ENCODE measurements at places on chromosomes 3 and 15. TPM values are rescaled to one million over a fixed set of nuclear protein-coding genes. Genes with fewer than 3 reads are reported as not detected.
A peak's percentile ranks its signal among the peaks of the same experiment; 100 is the strongest.

Gene MESD
- total RNA-seq: 48.7 TPM

Gene KIF15
- total RNA-seq: 3.2 TPM

Gene CCDC54
- not detected for total RNA-seq

Gene IP6K2
- total RNA-seq: 45.6 TPM

Gene GUCA1C
- total RNA-seq: not detected

DNA sequence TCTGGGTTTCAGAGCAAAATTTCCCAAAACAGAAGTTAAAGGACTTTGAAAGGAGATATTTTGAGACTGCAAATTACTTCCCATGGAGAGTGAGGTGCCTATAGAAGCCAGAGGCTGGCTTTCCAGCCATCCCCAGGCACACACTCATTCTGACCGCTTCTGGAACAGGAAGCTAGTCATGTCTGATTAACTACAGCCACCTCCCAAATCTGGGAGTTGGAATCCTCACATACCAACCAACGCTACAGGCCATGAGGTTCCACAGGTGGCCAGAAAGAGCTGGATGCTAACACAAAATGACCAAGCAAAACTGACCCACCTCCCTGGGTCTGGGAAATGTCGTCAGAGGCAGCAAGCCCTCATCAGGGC lies 87.2 kb downstream of the SNRK start:
- peaks cover 7% of the 10 kb centered on the region for H3K4me1 ChIP-seq
- no peak for DNase-seq
- no peaks in the 10 kb centered on the region for H3K27me3 ChIP-seq
- H3K27ac ChIP-seq: no peak overlapping the region
- no peaks in the 10 kb centered on the region for H3K36me3 ChIP-seq

GRCh38 chr3:69490971-69491370 lies 105.1 kb upstream of the FRMD4B start:
- H3K27ac ChIP-seq: no peak overlapping the region
- no peaks in the 10 kb centered on the region for H3K36me3 ChIP-seq
- no peaks in the 10 kb centered on the region for H3K4me1 ChIP-seq
- DNase-seq: no peak

DNA sequence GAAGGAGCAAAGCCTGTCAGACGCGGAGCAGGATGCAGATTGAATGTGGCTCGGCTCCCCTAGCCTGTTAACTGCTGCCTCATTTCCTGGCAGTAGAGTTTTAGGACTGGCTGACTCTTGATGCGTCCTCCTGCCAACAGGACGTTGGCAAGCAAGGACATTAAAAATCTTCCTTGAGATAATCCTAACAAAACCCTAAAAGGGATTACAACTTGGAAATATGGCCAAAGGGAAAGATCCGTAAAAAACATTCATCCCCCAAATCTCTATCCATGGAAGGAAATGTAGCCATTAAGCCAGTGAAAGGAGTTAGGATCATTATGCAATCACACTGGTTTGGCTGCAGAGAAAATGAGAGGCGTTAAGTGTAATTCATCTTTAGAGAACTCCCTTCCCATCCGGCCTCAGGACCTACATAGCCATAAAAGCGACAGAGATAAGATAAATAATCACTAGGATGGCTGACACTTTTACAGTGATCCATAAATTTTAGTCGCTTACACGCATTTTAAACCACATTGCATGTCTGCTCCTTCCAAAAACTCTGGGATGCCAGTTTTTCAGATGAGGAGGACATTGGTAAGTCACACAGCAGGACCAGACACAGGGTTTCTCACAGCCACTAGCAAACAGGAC lies 44.5 kb upstream of the C3orf80 start:
- no peaks in the 10 kb centered on the region for H3K36me3 ChIP-seq
- no peak overlapping the region for H3K4me3 ChIP-seq
- H3K27me3 ChIP-seq: peaks cover 5% of the 10 kb centered on the region
- H3K27ac ChIP-seq: no peak overlapping the region
- DNase-seq: peak; percentile 36

- H3K4me1 ChIP-seq: no peaks in the 10 kb centered on the region
- H3K27ac ChIP-seq: no peak overlapping the region
- no peaks in the 10 kb centered on the region for H3K27me3 ChIP-seq
- no peak overlapping the region for H3K4me3 ChIP-seq
- no peaks in the 10 kb centered on the region for H3K36me3 ChIP-seq
- no peak for DNase-seq
These were observed 192.4 kb downstream of the SQOR start for GRCh38 chr15:45827275-45827674.

GRCh38 chr15:34147371-34148140 lies 45.7 kb downstream of the PGBD4 start:
- no peak overlapping the region for H3K4me3 ChIP-seq
- H3K27ac ChIP-seq: no peak overlapping the region
- no peaks in the 10 kb centered on the region for H3K27me3 ChIP-seq
- H3K4me1 ChIP-seq: no peaks in the 10 kb centered on the region
- no peaks in the 10 kb centered on the region for H3K36me3 ChIP-seq

Gene DGKG
- 10.7 TPM for total RNA-seq

- H3K4me1 ChIP-seq: no peaks in the 10 kb centered on the region
- no peak overlapping the region for H3K27ac ChIP-seq
- no peaks in the 10 kb centered on the region for H3K36me3 ChIP-seq
- H3K4me3 ChIP-seq: no peak overlapping the region
- DNase-seq: no peak
These were observed 133.2 kb upstream of the GBE1 start for GRCh38 chr3:81894598-81894997.

- H3K27ac ChIP-seq: no peak overlapping the region
- no peak overlapping the region for H3K4me3 ChIP-seq
- H3K4me1 ChIP-seq: no peaks in the 10 kb centered on the region
- DNase-seq: no peak
- H3K36me3 ChIP-seq: no peaks in the 10 kb centered on the region
These were observed 84.7 kb downstream of the SEC22A start for GRCh38 chr3:123286308-123287023.

Gene NRG4
- total RNA-seq: 0.21 TPM

DNA sequence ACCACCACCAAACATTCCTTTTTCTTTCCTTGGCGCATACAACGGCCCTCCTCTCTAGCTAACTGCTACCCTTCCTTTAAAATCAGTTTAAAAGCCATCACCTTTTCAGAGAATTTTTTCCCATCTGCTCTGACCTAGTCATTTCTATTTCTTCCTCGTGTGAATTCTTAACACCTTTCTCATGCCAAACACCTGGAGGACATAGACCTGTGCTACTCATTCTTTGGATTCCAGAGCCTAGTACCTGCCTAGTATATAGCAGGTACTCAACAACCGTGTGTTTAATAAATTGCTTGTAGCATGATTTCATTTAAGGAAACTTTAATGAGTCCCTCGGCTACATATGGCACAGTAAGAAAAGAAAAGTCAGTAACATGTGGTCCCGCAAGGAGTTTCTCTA lies 2.0 kb upstream of the TPM1 start:
- H3K27me3 ChIP-seq: no peaks in the 10 kb centered on the region
- no peak for DNase-seq
- H3K36me3 ChIP-seq: no peaks in the 10 kb centered on the region
- H3K4me1 ChIP-seq: no peaks in the 10 kb centered on the region
- no peak overlapping the region for H3K4me3 ChIP-seq

DNA sequence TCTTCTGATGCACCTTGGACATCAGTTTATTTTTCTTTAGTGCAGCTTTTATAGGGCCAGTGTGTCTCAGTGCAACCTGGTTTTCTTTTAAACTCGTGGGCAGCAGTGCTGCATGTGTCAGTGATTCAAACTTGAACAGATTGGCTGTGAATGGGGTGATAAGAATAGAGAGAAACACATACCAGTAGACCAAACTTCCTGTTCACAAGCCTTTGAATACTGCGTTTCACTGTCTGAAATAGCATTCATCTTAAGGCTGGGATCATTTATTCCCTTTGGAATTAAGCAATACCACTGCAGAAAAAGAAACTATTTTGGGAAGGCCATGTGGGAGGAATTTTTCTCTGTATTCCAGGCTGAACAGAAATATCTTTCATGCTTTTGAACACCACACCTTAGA lies 51.7 kb downstream of the PHLDB2 start:
- H3K4me3 ChIP-seq: no peak overlapping the region
- no peaks in the 10 kb centered on the region for H3K27me3 ChIP-seq
- H3K27ac ChIP-seq: peak overlapping the region; percentile 13
- H3K36me3 ChIP-seq: no peaks in the 10 kb centered on the region

DNA sequence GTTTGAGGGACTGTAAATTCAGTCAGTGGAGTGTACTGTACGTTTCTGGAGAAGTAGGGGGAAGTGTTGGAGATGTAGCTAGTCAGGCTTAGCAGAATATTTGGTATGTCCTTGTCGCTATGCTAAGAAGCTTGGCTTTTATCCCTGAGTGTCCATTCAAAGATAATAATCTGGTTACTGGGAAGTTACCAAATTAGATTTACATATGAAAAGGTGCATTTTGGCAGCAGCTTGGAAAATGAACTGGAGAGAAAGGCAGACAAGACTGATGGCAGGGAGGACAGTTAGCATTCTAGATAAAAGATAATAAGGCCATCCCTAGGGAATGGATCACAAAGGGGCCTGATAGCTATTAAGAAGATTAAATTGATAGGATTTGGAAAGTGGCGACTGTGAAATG lies 58.7 kb downstream of the P2RY1 start:
- no peak overlapping the region for H3K27ac ChIP-seq
- no peak for DNase-seq
- no peaks in the 10 kb centered on the region for H3K36me3 ChIP-seq
- no peaks in the 10 kb centered on the region for H3K27me3 ChIP-seq
- no peak overlapping the region for H3K4me3 ChIP-seq
- H3K4me1 ChIP-seq: no peaks in the 10 kb centered on the region

Gene CCR3
- total RNA-seq: not detected

GRCh38 chr15:83585601-83586335 lies 68.2 kb upstream of the ADAMTSL3 start:
- H3K4me3 ChIP-seq: no peak overlapping the region
- H3K27ac ChIP-seq: no peak overlapping the region
- DNase-seq: no peak
- no peaks in the 10 kb centered on the region for H3K27me3 ChIP-seq
- H3K4me1 ChIP-seq: no peaks in the 10 kb centered on the region
- H3K36me3 ChIP-seq: no peaks in the 10 kb centered on the region

DNA sequence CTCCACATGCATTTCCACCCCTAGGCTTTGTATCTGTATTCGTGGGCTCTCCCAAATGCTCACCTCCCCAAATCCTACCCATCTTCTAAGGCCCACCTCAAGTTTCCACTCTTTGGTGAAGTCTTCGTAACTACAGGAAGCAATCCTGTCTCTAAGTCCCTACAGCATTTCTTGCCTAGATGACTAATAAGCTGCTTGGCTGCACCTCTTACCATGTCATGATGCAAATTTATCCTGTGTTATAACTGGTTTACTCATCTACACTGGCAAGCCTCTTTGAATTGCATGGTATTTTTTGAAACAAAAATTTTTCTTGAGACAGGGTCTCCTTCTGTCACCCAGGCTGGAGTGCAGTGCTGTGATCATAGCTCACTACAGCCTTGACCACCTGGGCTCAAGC lies 73.3 kb downstream of the SETMAR start:
- H3K27me3 ChIP-seq: no peaks in the 10 kb centered on the region
- H3K4me3 ChIP-seq: no peak overlapping the region
- no peak for DNase-seq
- no peaks in the 10 kb centered on the region for H3K36me3 ChIP-seq
- no peaks in the 10 kb centered on the region for H3K4me1 ChIP-seq

Gene CPLX3
- total RNA-seq: not detected

- no peaks in the 10 kb centered on the region for H3K4me1 ChIP-seq
- no peak overlapping the region for H3K4me3 ChIP-seq
- H3K27ac ChIP-seq: peak overlapping the region; percentile 22
- no peaks in the 10 kb centered on the region for H3K36me3 ChIP-seq
These were observed 242.1 kb upstream of the TLE3 start for GRCh38 chr15:70339571-70340493.

All from uterus (tissue), 4 donors.